ENCODE measurements at places on chromosomes 11 and 22.

- DNase-seq, result no peak
These were observed 1245.7 kb downstream of the BRD1 start for GRCh38 chr22:48581796-48582469.

DNA sequence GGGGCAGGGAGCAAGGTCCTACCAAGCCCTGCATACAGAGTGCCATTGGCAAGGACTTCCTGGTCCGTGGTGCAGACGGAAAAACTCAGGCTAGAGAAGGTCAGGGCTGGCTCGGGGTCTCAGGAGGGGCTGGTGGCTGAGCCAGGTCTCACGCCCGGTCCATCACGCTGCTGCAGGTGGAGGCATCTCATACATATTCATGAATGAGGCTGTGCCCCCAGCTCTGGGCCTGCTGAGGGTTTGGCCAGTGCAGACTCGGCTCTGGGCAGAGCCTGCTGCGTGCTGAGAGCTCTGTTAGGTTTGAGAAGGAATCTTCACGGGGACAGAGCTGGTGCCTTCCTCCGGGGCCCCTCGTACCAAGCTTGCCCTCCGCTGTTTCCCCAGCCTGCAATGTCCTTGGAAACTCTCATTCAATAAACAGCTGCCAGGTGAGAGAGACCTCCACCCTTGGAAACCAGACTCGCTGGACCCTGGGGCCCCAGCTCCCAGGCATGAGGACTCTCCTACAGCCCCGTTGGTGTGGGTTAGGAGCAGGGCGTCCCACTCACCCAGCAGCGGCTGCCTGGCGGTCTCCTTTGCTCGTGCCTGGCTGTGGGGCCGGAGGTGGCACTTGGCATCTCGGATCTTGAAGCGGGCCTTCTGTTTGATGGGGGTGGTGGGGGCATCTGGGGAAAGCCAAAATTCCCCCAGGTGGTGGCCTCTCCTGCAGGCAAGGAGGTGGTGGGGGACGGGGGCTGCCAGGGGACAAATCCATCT lies 33.9 kb upstream of the TTLL12 start:
- no peak for DNase-seq

GRCh38 chr11:5831196-5831829 lies 10.4 kb downstream of the OR52E6 start:
- no peak for DNase-seq

- DNase-seq, result peak; percentile 56
These were observed 27.8 kb upstream of the ZNRF3 start for GRCh38 chr22:28855355-28856094.

GRCh38 chr11:112012874-112013273 lies 12.3 kb upstream of the DLAT start:
- DNase-seq, result no peak

- DNase-seq, result no peak
These were observed 28.0 kb downstream of the RDX start for GRCh38 chr11:110268441-110268840.

GRCh38 chr11:134905928-134906327 lies 493.9 kb upstream of the B3GAT1 start:
- DNase-seq, result no peak

DNA sequence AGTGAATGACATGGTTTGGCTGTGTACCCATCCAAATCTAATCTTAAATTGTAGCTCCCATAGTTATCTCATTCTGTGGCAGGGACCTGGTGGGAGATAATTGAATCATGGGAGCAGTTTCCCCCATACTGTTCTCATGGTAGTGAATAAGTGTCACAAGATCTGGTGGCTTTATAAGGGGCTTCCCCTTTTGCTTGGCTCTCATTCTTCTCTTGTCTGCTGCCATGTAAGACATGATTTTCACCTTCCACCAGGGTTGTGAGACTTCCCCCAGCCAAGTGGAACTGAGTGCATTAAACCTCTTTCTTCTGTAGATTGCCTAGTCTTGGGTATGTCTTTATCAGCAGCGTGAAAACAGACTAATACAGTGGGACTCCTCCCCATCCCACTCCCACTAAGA lies 11.1 kb downstream of the OR5A2 start:
- DNase-seq, result no peak

DNA sequence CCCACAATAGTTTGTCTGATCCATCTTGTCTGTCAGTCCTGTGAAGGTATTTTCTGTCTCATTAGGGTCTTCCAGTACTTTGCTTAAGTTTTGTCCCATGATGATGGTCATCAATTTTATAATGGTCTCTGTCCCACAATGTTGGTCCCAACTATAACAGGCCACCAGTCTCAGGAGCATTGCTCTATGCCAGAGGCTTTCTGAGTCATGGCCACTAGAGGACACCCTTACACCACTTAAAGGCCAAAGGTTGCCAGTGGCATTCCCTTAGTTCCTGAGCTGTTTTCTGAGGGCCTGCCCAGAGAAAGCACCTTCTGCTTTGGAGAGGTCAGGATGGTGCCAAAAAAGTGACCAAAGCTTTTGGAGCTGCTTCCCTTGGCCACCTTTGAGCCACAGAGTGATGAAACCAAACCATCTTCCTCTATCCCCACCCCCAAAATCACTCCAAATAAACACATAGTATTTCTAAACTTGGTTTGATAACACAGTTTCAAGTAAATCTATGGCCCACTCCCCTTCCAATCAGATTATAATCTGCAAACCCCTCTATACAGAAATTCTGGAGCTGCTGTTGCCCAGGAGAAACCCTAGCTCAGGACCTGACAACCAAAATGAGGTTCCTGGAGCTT lies 19.3 kb downstream of the EIF3F start:
- no peak for DNase-seq

GRCh38 chr11:124394408-124394807 lies 4.4 kb downstream of the OR8B3 start:
- DNase-seq, result no peak

DNA sequence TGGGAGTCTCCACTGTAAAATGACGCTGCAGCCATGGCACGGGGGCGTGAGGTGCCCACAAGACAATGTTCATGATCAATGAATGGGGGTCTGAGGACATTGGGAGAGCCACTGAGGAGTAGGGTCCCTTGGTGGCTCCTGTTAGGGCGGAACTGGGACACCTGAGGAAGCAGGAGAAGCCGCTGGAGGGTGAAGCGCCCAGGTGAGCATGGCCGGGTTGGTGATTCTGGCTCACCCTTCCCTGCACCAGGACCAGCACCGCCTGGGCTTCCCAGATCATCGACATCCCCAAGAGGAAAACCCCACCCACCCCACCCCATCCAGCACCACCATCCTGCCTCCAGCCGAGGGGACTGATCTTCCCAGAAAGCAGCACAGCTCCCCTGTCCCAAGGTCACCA lies 30.6 kb downstream of the SHANK2 start:
- no peak for DNase-seq

- no peak for DNase-seq
These were observed 69.7 kb downstream of the SNX19 start for GRCh38 chr11:130846606-130847005.

- no peak for DNase-seq
These were observed 41.3 kb downstream of the XKR3 start for GRCh38 chr22:16783930-16784354.
